ENCODE measurements at places on chromosomes 3 and 15.
A peak's percentile ranks its signal among the peaks of the same experiment; 100 is the strongest.

DNA sequence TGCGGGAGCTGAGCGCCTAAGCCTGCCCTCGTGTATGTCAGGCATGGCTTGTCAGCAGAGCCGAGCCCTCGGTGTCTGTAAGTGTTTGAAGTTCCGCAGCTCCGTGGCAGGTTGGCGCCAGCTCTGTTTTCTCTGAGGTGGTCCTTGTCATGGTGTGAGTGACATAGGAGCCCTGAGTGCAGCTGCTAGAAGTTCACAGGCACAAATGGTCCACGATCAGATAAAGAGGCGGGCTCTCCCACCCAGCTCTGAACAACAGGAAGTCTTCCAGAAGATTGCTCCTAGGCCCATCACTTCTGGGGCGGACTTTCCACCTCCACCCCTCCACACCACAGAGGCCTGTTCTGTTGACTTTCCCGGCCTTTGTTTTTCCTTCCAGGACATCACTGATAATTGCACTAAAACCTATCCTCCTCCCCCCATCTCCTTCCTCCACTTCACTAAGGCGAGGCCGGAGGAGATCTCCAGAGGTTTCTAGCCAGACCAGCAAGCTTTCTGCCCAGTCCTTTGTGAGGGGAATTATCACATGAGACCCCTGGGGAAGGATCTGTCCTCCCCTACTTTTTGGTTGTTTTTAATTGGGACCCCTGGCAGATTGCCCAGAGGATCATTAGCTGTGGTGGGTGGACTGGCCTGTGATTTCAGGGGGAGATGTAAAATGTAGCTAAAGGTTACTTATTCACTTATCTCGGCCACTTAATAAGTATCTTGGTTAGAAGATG, 19.9 kb downstream of the ITPR1 start:
- peak; percentile 55 for DNase-seq

- DNase-seq: peak; percentile 46
Observed at GRCh38 chr15:56532721-56533460, 68.0 kb upstream of the MNS1 start.

DNA sequence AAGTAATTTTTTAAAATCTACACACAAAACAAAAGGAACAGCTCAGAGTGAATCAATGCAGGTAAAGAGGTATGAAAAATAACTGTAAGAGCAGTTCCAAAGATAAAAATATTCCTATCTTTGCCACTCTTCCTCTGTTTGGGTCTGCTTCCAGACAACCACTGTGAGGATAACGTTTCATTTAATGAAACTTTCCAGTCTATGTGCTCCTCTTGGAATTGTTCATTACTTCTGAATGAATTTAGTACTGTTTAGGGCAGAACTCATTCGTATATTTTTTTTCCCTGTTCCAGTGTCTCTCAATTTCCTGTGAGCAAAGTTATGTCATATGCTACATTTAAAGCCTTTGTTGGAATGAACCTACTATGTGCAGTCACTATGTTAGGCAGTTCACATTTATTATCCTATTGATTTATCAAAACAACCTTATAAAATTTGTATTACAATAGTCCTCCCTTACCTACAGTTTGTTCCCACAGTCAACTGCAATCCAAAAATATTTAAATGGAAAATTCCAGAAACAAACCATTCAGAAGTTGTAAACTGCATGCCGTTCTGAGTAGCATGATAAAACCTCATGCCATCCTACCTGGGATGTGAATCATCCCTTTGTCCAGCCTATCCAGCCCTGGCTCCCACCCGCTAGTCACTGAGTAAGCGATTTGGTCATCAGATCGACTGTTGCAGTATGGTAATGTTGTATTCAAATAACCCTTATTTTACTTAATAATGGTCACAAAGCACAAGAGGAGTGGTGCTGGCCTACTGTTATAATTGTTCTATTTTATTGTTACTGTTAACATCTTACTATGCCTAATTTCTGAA, 98.1 kb downstream of the TMCC1 start:
- DNase-seq: no peak

GRCh38 chr3:87900061-87900460, 158.7 kb downstream of the CGGBP1 start:
- DNase-seq: no peak

DNA sequence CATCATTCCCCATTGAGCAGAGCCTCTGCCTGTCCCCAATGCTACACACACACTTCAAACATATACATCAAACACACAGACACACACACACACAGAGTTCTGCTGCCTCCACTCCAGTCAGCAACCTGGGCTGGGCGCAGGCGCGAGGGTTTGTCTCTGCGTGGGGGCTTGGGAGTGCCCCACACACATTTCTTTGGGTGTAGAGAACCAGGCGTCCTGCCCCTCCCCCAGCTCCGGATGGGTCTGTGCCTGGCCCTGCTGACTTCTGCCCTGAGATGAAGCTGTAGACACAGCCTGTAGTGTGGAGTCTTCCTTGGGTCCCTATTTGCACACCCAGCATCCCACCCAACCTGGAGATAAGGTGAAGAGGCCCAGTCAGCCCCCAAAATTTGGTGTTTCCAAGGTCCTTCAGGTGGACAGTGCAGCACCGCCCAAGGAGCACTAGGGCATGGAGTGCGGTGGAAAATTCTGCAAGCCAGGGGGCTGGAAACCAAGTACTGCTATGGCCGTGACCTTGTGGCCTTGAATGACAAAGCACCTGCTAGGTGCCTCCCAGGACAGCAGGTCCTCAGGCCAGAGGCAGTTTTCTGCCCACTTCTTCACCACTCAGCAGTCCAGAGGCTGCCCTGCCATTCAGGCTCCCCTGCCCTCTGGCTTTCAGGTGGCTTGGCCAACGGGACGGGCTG, 26.8 kb downstream of the FBXW12 start:
- DNase-seq: no peak

DNA sequence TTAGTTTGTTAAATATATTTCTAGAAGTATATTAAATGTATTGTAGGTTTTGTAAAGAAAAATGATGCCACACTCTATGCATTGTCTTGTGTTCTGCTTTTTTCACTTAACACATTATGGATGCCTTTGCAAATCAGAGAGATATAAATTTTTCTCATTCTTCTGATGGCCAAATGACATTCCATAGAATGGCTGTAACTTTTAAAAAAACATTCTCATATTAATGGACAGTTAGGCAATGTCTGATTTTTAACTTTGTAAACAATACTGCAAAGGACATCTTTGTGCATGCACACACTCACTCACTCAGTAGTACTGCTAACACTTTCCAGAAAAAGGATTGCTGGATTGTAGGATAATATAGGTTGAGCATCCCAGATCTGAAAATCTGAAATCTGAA, 195.9 kb downstream of the ITPR1 start:
- no peak for DNase-seq

- peak; percentile 49 for DNase-seq
Observed at GRCh38 chr3:161559177-161559998, 62.8 kb downstream of the OTOL1 start.

DNA sequence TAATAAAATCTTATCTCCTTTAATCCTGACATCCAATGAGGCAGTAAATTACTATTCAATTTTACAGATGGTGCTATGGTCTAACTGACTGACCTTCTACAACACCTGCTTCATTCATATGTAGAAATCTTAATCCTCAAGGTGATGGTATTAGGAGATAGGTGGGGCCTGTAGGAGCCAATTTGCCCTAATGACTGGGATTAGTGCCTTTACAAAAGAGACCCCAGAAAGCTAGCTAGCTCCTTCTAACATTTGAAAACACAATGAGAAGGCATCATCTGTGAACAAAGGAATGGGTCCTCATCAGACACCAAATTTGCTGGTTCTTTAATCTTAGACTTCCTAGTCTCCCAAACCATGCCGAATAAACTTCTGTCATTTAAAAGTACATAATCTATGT, 137.4 kb upstream of the UBP1 start:
- DNase-seq: no peak

DNA sequence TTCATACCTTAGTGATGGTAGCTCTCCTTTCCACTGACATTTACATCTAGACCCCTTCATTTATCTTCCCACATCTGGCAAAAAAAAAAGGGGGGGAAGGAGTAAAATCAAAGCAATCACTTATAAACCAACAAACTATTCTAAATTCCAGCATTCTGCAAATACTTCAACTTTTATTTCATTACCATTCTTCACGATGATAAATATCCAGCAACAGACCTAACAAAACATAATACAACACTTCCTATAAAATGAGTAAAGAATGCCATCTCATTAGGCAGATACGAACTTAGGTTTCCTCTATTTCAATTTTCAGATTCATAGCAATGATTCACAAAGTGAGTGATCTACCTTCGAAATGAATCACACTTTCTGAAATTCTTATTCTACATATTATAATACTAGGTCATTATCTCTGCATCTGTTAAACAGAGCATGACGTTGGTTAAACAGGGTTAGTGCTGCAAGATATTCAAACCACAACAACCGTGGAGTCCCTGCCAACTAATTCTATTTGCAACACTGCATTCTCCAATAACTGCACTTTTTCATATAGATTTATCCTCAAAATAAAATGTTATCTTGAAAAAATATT, at the start of gene LRRFIP2:
TSS of gene LRRFIP2 (minus strand) at position 51 of the 595 bp plus-strand sequence. CDS start 25,599 bp downstream, outside the sequence.
- peak; percentile 16 for DNase-seq

GRCh38 chr3:52303811-52304210, 12.3 kb upstream of the DNAH1 start:
- DNase-seq: no peak

GRCh38 chr3:157428853-157429252, 7.8 kb upstream of the PTX3 start:
- DNase-seq: no peak

- no peak for DNase-seq
Observed at GRCh38 chr3:156455839-156456238, 99.1 kb downstream of the SSR3 start.

DNA sequence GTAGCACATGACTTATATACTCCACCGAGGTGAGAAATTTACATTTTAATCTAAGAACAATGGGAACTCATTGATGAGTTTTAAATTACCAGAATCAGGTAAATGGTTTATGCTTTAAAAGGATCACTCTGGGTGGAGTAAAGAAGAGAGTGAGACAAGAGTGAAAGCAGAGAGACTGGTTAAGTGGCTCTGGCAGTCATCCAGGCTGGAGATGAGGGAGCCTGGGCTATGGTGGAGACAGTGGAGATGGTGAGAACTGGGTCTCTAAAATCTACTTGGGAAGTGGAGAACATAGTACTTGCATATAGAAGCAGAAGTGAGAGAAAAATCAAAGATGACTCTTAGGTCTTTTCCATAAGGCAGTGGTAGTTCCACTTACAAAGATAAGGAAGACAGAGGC, 37.1 kb upstream of the SLC25A36 start:
- DNase-seq: no peak

GRCh38 chr15:41006479-41006878, 53.2 kb downstream of the CHAC1 start:
- DNase-seq: peak; percentile 21

DNA sequence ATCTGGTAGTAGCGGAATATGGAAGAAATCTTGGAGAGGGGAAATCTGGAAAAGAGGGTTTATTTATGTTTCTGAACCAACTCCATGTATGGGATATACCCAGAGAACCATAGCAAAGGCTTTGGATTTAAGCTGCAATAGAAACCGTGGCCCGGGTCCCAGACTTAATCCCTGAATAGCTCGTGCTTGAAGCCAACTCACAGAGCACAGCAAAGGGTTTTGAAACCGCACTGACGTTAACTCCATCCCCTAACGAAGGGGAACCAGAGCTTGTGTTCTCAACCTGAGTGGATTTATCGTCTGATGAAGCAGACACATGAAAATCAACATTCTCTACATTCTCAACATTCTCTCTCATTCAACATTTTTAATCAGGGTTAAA, 154.6 kb downstream of the APBA2 start:
- peak; percentile 87 for DNase-seq

- DNase-seq: no peak
Observed at GRCh38 chr3:171672124-171672523, 138.2 kb downstream of the PLD1 start.

Measured in muscle of leg (tissue), 16 donors.